Cerebellum (tissue), 4 donors: ENCODE measurements at places on chromosomes 11 and 22.

DNA sequence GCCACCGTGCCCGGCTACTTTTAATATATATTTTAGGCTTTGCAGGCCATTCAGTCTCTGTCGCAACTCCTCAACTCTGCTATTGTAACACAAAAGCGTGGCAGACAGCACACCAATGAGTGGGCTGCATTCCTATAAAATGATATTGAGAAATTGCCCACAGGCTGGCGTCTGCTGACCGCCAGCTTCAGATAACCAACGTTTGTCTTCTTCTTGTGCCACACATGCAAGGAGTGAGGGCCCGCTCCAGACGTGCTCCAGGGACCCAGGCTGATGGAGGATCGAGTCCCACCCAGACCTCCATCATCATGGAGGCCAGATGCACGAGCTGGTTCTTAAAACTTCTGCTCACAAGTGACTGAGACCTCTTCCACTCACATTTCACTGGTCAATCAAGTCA, 35.4 kb upstream of the LINC01488 start:
- DNase-seq = no peak

DNA sequence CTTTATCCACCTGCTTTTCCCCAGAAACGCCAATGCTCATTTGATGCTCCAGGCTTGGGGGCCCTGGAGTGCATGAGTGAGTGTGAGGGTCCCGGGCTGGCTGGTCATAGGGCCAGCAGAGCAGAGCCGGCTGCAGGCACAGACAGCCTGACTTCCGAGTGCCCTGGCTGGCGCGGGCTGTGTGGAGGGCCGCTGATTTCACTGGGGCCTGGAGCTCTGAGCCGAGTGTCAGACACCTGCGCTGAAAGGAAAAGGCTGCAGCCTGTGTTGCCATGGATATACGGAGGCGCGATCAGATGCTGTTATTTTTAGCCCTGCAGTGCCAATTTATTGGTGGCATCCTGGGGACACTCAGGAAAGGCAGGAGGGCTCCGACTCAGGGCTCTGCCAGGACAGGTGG, 87.6 kb downstream of the ST3GAL4 start:
- peak; percentile 50 for DNase-seq

DNA sequence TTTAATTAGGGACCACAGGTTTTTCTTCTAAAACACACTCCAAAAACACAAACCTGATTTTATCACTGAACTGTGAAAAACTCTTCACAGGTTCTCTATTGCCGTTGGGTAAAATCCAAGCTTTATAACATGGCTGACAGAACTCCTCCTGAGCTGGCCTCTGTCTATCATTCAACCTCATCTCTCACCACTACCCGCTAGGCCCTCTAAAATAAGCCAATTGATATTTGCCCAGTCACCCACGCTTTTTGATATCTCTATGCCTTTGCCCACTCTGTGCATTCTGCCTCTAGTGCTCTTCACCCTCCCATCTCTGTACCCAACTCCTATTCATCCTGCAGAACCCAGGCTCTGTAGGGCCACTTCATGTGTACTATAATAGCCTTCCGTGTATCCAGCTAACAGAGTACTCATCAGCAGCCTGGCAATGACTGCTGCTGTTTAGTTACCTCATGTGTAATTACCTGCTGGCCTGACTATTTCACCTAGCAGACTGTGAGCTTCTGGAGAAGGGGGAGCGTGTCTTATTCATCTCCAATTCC, 1.1 kb upstream of the CNGA4 start:
- no peak for DNase-seq

DNA sequence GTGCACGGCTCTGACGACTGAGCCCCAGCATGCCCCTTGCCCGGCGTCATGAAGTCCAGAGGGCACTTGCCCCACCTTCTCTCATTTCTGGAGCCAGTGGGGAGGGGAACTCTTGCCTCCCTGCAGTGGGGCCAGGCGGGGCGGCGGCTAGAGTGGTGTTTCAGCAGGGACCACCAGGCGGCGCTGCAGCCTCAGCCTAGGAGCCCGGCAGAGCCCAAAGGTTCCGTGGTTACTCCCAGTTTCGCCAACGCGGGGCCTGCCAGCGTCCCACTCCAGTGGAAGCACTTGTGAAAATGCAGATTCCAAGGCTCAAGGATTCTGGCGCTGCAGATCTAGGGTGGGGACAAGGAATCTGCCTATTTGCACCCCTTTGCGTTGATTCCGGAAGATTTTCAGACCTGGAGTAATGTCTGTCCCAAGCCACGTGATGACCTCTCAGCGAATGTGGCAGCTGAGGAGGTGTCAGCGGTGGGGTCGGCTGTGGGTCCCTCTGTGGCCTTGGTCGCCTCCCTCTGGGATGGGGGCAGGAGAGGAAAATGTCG, 55.7 kb downstream of the CD82 start:
- DNase-seq = peak; percentile 90

GRCh38 chr11:76626266-76626665, 44.3 kb downstream of the LRRC32 start:
- no peak for DNase-seq
